Peyer's patch (tissue), 4 donors: ENCODE measurements at places on chromosomes 1 and 21. TPM values are rescaled to one million over a fixed set of nuclear protein-coding genes. Genes with fewer than 3 reads are reported as not detected.

DNA sequence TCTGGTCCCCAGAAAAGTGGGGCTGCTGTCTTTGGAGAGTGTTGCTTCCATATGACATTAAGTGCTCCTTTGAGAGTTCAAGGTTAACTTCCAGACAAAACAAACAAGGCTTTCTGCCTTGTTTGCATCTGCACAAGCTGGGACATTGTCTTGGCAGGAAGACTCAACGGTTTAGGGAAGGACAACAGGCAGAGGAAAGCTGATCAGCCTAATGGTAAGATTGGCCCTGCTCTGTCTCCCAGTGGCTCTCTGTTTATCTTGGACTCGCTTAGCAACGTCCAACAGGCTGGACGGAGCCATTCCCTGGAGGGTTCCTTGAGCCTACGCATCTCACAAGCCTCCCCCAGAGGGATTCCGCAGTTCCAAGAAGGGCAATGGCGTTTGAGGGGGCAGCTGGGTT is 62.2 kb upstream of the SLC44A3 start:
- DNase-seq = no peak
- H3K27me3 ChIP-seq = no peaks in the 10 kb centered on the region
- H3K4me1 ChIP-seq = no peaks in the 10 kb centered on the region

Gene PTGER3
- 2.1 TPM for total RNA-seq

DNA sequence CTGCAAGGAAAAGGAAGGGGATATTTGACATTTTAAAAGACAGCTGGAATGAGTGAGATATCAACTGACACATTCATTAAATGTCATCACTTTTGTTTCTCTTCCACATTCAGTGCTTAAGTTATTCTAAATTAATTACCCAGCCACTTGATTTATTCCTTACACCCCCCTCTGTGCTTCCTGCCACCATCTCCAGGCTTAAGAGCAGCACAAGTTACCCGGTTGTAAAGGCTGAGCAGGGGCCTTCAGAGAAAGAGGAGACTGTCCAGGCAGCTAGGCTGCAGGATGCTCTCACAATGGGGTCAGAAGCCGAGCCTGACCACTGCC is 71.4 kb downstream of the SYT6 start:
- H3K27me3 ChIP-seq = no peaks in the 10 kb centered on the region
- no peak for DNase-seq
- no peaks in the 10 kb centered on the region for H3K36me3 ChIP-seq
- no peak overlapping the region for H3K4me3 ChIP-seq

GRCh38 chr1:183544598-183545297 is 45.5 kb downstream of the NCF2 start:
- H3K27me3 ChIP-seq = no peaks in the 10 kb centered on the region
- H3K4me3 ChIP-seq = no peak overlapping the region
- H3K27ac ChIP-seq = no peak overlapping the region
- no peaks in the 10 kb centered on the region for H3K4me1 ChIP-seq

GRCh38 chr1:147798731-147799130 is 38.3 kb upstream of the GJA5 start:
- H3K27me3 ChIP-seq = no peaks in the 10 kb centered on the region
- no peak overlapping the region for H3K4me3 ChIP-seq
- H3K27ac ChIP-seq = no peak overlapping the region
- no peaks in the 10 kb centered on the region for H3K4me1 ChIP-seq
- DNase-seq = no peak

Gene VAV3
- total RNA-seq = 32.1 TPM

Gene NBPF6
- total RNA-seq = 0.76 TPM

Gene HAPLN2
- total RNA-seq = not detected

Gene ZNF697
- total RNA-seq = 5.0 TPM

DNA sequence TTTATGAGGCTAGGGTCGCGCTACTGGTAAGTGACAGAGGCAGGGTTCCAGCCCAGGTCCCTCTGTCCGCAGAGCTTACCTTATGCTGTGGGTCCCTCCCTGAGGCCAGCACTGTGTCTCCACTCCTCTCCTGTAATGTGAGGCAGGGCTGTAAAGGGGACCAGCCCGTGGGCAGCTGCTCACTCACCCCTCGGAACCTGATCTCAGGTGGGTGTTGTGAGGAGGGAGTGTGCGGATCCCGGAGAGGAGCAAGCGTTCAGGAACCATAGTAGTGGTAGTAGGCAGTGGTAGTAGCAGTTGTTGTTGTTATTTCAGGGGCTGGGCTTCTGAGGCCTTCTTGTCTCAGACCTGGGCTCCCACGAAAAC is 1.7 kb downstream of the ZC3H12A start:
- H3K27ac ChIP-seq = peak overlapping the region; percentile 97
- no peaks in the 10 kb centered on the region for H3K36me3 ChIP-seq
- H3K27me3 ChIP-seq = no peaks in the 10 kb centered on the region

DNA sequence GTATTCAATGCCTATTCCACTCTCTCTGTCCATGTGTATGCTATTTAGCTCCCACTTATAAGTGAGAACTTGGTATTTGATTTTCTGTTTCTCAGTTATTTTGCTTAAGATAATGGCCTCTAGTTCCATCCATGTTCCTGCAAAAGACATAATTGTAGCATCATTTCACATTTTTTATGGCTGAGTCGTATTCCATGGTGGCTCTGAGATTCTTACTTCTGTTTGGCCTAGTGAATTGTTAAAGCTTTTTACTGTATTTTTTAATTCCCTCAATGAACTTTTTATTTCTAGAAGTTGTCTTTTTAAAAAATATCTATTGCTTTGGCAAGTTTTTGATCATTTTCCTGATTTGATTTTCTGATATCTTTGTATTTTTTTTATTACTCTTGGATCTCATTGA is 635.6 kb downstream of the PLA2G4A start:
- no peaks in the 10 kb centered on the region for H3K4me1 ChIP-seq
- no peak overlapping the region for H3K4me3 ChIP-seq
- H3K36me3 ChIP-seq = no peaks in the 10 kb centered on the region
- no peak for DNase-seq

DNA sequence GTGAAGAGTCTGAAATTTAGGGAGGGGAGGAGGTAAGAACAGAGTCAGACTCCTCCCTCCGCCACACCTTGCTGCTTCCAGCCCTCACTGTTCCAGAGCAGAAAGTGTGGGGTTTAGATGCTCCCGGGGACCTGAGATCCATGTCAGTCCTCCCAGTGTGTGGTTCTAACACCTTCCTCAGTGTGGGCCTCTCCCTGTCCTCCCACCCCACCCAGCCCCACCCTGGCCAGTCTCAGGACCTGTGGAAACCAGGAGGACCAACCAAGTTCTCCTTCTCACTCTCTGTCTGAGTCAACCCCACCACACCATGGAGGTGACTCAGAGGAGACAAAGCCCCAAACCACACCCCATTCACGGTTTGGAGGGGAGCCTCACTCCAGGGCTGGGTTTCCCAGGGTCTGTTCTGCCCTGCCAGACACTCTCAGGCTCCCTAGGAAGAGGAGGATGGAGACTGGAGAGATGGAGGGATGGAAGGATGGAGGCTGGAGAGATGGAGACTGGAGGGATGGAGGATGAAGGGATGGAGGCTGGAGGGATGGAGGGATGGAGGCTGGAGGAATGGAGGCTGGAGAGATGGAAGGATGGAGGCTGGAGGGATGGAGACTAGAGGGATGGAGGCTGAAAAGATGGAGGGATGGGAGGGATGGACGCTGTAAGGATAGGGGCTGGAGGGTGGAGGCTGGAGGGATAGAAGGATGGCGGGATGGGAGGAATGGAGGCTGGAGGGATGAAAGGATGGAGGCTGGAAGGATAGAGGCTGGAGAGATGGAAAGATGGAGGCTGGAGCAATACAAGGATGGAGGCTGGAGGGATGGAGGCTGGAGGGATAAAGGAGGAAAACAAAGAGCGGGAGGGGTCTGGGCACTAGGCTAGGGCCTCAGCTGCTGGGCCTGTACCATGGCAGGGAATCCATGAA is 100.9 kb upstream of the RUNX3 start:
- no peak overlapping the region for H3K4me3 ChIP-seq
- H3K4me1 ChIP-seq = no peaks in the 10 kb centered on the region
- H3K27ac ChIP-seq = peak overlapping the region; percentile 88
- no peaks in the 10 kb centered on the region for H3K27me3 ChIP-seq

DNA sequence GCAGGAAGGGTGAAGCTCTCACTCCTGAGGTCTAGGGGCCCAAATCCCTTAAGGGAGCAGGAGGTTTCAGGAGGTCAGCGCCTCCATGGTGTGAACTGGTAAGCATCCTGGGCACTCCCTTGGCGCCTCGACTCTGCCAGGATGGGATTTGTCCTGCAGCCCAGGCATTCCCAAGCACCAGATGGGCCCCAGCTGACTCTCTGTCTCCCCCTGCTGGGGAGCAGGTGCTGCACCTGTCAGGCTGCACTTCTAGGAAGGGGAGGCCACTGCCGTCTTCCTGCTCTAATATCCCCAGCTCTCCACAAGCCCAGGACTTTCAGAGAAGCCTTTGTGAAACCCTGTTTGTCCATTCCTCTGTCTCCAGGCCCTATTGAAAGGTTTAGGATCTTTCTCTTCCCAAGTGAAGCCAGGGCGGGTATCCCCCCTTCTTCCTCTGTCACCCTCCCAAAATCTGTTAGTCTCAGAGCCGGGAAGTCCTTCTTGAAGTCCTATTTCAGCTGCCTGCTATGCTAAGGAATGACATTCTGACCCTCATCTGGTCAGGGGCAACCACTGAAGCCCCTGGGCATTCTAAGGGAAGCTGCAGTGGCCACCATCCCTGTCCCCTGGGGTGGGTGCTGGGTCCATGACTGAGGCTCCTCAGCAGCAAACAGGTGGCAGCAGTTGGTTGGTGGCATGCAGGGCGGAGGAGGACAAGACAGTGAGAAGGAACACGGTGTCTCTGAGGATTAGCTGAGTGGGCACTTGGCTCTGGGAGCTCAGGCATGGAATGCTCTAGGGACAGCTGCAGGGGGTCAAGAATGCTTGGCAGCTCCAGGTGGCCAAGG is 3.2 kb downstream of the MYBPH start:
- H3K4me1 ChIP-seq = peaks cover 2% of the 10 kb centered on the region
- DNase-seq = peak; percentile 75
- H3K27ac ChIP-seq = no peak overlapping the region
- no peak overlapping the region for H3K4me3 ChIP-seq

Gene RGS16
- not detected for total RNA-seq

GRCh38 chr1:220457957-220458609 is 69.9 kb upstream of the MARK1 start:
- H3K36me3 ChIP-seq = no peaks in the 10 kb centered on the region
- no peak overlapping the region for H3K27ac ChIP-seq
- H3K4me1 ChIP-seq = no peaks in the 10 kb centered on the region
- no peaks in the 10 kb centered on the region for H3K27me3 ChIP-seq
